ENCODE measurements at places on chromosomes 11 and 22. TPM values are rescaled to one million over a fixed set of nuclear protein-coding genes. Genes with fewer than 3 reads are reported as not detected.

Gene TSPAN4
- 88.3 TPM for total RNA-seq

Gene CARNS1
- 1.5 TPM for total RNA-seq

DNA sequence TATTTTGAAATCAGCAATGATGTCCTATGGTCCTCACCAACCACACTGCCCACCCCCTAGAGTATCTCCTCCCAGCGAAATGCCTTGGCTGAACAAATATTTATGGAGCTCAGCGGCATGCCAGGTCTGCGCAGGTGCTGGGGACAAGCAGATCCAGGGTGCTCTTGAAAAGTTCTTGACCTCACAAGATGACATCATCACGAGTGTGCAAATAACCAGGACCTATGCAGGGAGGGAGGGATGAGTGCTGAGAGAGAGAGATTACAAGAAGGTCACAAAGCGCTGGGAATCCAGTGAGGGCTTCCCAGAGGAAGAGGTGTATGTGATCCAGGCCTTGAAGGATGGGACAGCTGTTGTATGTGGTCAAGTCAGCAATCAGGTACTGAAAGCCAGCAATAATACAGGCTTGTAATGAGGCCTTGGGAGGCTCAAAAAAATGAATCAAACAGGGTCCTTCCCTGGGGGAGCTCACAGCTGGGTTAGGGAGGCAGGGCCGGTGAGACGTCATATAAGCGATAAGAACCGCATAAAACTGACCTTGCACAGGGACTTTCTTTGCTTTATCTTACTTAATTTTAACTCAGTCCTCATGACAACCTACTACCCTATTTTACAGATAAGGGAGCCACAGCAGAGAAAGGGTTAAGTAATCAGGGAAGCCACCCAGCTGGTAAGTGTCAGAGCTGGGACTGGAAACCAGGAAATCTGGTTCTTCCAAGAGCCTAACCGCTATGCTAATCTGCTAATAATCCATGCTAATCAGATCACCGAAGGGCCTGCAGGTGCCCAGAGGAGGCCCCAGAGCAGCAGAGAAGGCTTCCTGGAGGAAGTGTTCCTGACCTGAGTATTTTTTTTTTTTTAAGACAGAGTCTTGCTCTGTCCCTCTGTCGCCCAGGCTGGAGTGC lies 8.2 kb downstream of the ARRB1 start:
- no peak for DNase-seq

Gene CDPF1
- total RNA-seq = 16.5 TPM

DNA sequence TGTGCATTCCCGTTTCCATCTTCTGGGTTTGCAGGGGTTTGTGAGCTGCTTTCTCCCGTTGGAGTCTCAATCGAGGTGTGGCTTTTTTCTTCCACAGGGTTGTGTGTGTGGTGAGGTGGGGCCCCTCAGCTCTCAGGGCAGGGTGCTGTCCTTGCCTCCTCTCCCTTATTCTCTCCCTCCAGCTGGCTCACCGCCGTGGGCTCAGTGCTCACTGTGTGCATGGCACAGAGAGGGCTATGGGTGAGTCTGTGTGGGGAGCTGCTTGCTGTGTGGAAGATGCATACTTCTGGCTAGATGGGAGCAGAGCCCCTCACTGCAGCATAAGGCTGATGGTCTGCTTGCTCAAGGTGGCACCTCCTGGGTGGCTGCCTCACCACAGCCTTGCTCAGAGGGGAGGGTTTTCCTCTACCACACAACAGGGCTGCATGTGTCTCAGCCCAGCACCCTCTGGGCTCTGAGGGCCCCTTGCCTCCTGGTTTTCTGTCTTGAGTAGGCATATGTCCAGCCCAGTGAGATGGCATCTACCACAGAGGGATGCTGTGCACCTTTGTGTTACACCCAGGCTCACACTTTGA lies 203.1 kb upstream of the B3GAT1 start:
- DNase-seq = no peak

DNA sequence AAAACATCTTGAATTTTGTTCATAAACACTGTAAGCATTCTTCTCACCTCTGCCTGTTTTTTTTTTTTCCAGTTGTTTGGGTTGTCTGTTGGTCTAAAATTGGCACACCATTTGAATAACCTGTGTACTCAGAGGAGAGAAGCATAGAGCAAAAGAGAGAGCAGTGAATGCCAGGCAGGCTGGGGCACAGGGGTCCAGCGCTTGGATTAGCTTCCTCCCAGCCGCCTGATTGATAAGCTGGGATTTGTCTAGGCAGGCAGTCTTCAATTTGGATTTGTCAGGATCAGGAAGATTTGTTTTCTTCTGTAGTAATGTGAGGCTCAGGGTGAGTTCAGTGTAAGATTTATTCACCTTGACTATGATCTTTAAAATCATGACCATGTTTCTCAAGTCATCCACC lies 59.0 kb downstream of the ARL14EP start:
- no peak for DNase-seq

DNA sequence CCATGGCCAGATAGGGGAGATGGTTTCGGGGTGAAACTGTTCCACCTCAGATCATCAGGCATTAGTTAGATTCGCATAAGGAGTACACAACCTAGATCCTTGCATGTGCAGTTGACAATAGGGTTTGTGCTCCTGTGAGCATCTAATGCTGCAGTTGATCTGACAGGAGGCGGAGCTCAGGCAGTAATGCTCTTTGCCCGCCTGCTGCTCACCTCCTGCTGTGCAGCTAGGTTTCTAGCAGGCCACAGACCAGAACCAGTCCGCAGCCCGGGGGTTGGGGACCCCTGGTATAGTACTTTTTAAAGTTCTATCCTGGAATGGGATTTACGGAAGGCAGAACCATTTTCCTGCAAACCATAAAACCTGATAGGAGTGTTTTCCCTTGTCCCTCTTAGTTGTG lies 54.6 kb downstream of the POLD3 start:
- DNase-seq = no peak

Gene OR52I2
- not detected for total RNA-seq

DNA sequence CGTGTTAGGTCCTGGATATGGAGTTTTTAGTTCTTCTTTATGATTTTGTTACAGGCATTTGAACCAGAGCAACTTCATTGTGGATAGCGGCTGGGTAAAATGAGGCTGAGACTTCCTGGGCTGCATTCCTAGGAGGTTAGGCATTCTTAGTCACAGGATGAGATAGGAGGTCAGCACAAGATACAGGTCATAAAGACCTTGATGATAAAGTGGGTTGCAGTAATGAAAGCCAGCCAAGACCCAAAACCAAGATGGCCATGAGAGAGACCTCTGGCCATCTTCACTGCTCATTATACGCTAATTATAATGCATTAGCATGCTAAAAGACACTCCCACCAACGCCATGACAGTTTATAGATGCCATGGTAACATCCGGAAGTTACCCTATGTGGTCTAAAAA lies 23.4 kb upstream of the CLMP start:
- no peak for DNase-seq

- DNase-seq = no peak
Measured at GRCh38 chr11:2827256-2827655, 58.3 kb downstream of the CDKN1C start.

Gene OR5A1
- not detected for total RNA-seq

DNA sequence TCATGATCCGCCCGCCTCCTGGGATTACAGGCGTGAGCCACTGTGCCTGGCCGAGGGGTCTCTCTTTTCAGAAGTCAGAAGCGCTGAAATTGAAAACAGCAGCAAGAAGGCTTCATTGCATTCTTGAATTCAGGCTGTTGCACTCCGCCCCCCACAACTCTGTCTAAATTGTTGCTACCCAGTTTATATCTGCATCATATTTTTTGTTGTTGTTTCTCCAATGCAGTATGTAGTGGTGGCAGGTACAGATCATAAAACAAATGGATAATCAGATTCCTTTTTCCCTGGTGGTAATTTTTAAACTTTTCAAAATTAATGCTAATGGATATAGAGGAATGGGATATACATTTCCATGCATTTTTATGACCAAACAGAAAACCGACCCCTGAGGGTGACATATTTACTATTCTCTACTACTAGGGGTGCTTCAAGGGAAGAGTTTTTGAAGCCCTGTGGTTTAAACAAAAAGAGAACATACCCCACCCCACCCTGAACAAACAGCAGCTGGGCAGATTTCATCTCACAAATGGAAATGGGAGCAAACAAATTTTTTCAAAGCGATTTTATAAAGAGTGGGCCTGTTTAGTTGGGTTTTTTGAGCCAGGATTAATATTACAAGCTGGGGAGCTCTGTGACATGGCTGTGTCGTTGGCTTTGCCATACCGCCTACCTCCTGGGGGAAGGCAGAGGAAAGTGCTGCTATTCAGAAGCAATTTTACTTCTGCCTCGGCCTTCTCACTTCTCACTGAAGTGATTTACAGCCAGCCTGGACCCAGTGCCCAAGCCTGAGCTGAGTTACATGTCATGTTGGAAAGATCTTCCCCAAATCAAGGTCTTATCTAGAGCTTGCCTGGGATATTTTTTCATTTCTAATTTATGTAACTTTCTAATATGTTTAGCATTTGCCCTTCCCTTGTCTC lies 16.0 kb upstream of the TMA7B start:
- no peak for DNase-seq

DNA sequence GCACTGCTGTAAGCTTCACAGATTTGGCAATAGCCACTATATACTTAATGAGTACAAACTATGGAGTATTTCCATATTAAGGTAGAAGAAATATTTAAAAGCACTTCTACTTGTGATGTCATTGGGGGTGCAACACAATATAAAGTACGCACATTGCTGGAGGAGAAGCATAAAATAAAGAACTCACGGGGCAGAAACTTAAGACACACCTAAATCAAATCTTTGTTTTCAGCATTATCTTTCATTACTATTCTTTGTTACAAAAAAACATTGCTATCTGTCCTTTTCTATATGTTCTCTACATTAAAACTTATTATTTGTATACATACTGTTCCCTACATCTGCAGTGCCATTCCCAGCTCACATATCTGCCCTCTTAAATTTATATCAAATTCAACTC lies 93.3 kb upstream of the VPREB1 start:
- DNase-seq = no peak

GRCh38 chr11:13043912-13044628 lies 35.0 kb downstream of the RASSF10 start:
- no peak for DNase-seq

- DNase-seq = no peak
Measured at GRCh38 chr11:128472128-128473089, 114.9 kb downstream of the ETS1 start.

GRCh38 chr11:126500981-126501380 lies 145.5 kb downstream of the ST3GAL4 start:
- DNase-seq = no peak

Gene SLC17A6
- total RNA-seq = not detected

GRCh38 chr22:46370584-46371291 lies 35.2 kb downstream of the TRMU start:
- DNase-seq = no peak

Gene HARBI1
- 4.8 TPM for total RNA-seq

Data from lower leg skin (tissue), 4 donors.